Peyer's patch (tissue), 4 donors: ENCODE measurements at places on chromosomes 2 and 18.

GRCh38 chr2:114642166-114642770 lies 199.8 kb downstream of the DPP10 start:
- no peak for DNase-seq

GRCh38 chr2:101983486-101983885 lies 8.3 kb upstream of the IL1R2 start:
- no peak for DNase-seq

GRCh38 chr2:24409700-24410556 lies 49.6 kb upstream of the ITSN2 start:
- no peak for DNase-seq

- DNase-seq: no peak
These were observed 51.3 kb upstream of the SP3 start for GRCh38 chr2:174016447-174016846.

- DNase-seq: no peak
These were observed 190.6 kb downstream of the TPGS2 start for GRCh38 chr18:36638224-36638623.

DNA sequence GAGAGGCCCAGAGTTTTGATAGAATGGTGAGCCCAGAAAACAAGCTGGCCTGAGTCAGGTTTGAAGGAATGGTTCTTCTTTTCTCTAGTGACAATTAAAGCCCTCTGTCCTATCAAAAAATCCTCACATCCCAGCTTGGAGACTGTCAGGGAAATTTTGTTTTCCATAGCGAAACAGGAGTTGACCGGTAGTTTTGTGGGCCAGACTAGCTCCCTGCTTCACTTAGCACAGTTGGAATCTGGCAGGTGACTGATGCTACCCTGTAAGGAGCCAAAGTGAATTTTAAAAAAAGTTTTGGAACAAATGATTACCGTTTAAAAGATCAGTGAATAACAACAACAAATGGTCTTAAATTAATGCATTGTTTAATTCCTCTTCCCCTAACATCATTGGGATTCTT lies 6.7 kb downstream of the NAB1 start:
- no peak for DNase-seq

- DNase-seq: no peak
These were observed 19.4 kb upstream of the RMND5A start for GRCh38 chr2:86700690-86701089.
